DMS79 (cell line): ENCODE measurements at places on chromosomes 1 and 21.

DNA sequence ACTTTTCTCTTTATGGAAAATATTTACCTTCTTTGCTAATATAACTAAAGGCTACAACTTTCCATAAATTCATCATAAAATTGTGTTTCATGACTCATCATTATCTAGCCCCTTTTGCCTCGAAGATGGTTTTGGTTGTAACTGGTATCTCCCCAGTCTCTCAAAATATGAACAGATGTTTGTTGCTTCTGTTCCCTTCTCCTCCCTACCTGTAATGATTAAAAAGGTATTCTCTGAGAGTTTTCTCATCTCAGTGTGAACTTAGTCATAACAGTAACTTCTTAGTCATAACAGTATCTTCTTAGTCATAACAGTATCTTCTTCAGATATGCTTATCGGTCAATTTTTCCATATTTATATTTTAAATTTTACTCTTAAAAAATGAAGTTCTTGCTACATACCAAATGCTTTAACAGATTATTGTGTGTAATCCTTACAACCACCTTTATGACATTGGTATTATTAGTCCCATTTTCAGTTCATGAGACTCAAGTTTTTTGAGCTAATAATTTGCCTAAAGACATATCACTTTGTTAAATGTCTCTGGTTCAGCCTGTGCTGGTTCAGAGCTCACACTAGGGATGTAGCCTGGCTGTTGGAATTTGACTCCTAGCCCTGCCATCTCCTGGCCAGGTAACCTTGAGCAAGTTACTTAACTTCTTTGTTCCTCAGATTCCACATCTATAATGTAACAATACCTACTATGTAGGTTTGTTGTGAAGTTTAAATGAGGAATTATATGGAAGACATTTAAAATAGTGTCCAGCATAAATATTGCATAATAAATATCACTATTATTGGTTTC lies 32.6 kb downstream of the ATP1B1 start:
- no peak for DNase-seq

- DNase-seq, result no peak
Observed at GRCh38 chr1:178411756-178412399, 84.9 kb downstream of the CLEC20A start.

DNA sequence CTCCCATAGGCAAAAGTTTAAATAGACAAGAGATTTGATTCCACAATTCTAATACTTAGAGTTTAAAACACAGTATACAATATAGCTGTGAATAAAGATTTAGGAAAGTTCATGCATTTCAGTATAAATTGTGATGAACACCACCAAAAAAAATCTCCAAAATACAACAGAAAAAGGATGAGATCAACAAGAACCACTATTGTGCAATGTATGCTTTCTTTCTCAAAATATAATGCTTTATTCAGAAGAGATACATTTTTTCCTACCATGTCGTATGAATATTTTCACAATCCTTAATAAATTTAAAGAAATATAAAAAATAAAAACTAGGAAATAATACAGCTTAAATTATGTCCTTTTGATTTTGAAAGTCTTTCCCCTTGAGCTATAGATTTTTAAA lies 1309.2 kb downstream of the MRPL39 start:
- DNase-seq, result no peak

GRCh38 chr1:9249534-9250410 lies 15.2 kb downstream of the H6PD start:
- DNase-seq, result no peak

DNA sequence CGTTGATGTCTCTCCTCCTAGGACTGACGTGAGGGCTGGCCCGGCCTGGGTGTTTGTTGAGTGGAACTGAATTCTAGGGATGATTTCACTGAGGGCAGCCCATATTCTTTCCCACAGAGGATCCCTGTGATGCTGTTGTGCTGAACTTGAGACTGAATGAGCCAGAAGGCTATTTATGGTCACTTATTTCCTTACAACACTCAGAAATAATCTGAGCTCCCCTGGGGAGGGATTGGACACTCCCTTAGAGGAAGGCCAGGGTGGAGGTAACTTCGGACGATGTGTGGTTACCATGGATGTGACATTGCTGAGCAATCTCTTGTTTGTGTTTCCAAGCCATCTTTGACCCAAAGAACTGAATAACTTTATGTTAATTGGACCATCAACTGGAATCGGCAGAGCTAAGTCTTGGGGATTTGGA lies 5.1 kb upstream of the TMCO4 start:
- no peak for DNase-seq
